Stimulated activated CD8-positive, alpha-beta memory T cell treated with anti-CD3 and anti-CD28 coated beads, Interleukin-7, amount 100 ng/mL, for 1 hour (primary cell): ENCODE measurements at places on chromosomes 4 and X.

DNA sequence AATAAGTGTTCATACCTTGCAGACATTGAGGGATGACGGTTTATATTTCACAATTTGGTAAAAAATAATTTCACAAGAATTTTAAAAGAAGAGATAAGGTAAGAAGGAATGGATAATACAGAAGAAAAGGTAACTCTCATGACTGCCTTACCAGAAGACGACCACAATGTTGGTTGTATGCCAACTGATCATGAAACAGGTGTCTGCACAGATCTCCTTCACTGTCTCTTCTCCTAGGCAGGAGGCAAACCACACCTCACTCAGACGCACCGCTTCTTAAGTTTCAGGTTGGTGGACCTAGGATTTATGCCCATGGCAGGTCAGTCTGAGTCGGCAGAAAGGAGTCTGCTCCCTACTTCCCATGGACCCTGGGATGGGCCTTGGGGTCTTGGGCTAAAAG is 177.2 kb downstream of the VSIG4 start:
- DNase-seq: no peak

GRCh38 chr4:14926368-14926767 is 75.9 kb upstream of the CPEB2 start:
- DNase-seq: no peak

DNA sequence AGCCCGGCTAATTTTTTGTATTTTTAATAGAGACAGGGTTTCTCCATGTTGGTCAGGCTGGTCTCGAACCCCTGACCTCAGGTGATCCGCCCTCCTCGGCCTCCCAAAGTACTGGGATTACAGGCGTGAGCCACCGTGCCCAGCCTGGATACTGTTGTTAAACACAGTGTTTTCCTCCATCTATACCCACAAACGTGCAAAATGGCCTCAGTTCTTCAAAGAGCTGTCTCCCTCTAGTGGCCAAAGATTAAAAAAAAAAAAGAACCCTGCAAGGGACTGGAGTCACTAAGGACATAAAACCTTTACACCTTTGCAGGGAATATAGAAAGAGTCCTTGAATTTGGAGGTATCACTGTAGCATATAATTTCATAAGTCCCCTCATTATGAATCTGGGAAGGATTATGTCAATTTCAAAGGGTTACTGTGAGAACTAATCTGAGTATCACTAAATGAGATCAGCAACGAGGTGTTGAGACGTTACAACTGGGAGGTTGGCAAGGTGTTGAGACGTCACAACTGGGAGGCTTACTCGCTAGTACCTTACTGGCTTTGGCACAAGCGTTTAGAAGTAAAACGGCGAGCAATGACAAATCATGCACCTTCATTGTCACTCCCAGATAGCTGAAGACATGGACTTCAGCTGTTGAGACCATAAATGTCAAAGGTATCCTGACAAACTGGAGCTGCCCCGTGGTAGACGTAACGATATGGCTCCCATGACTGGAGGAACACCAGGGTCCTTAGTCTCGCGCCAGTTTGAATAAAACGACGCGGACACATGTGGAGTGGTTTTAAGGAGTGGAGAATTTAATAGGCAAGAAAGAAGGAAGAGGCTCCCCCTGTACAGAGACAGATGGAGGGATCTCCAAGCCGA is 33.4 kb upstream of the ENPP6 start:
- DNase-seq: no peak

GRCh38 chrX:94524867-94525266 is 850.9 kb downstream of the FAM133A start:
- DNase-seq: no peak

GRCh38 chr4:75919920-75920319 is 17.7 kb upstream of the PPEF2 start:
- DNase-seq: no peak

GRCh38 chrX:74923942-74924448 is 1.3 kb downstream of the NEXMIF start:
- DNase-seq: no peak

- no peak for DNase-seq
Observed at GRCh38 chr4:56902703-56903102, 5.0 kb upstream of the REST start.

GRCh38 chr4:76803522-76803921 is 94.4 kb downstream of the SOWAHB start:
- no peak for DNase-seq

DNA sequence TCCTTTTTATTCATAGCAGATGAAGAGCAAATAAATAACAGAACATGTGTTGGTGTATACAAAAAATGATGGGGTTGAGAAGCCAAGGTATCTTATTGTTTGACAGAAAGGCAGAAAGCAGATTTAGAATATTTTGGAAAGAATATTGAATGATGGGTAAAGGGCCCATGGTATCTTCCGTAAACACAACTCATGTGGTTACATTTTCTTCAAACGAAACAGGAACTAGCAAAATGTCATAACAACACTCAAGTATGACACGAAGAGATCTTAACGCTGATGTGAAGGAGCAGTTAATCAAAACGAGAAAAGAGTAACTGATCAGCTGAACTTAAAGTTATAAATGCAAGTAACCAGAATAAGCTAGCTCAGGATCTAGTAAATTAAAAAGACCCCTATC is 195.7 kb upstream of the GK2 start:
- DNase-seq: no peak

- DNase-seq: no peak
Observed at GRCh38 chrX:14694611-14695010, 165.3 kb downstream of the GLRA2 start.

GRCh38 chr4:148283665-148284064 is 158.5 kb downstream of the NR3C2 start:
- DNase-seq: no peak

GRCh38 chr4:123545667-123546572 is 149.3 kb downstream of the SPRY1 start:
- DNase-seq: no peak

GRCh38 chr4:54090804-54091623 is 8.9 kb upstream of the GSX2 start:
- DNase-seq: no peak

DNA sequence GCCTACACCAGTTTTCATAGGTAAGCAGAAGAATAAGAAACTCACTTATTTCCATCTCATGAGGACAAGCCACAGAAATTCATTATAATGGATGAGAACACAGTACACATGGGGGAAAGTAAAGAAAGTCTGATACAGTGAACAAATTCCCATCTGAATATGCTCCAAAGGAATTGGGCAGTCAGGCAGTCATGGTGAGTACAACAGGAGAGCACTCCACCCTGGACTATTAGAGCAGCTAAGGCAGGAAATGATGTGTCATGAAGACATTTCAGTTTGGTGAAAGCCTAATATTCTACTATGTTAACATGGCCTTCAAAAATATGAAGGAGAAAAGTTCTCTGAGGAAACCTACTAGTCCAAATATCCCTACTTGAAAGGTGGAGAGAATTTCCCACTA is 92.0 kb upstream of the PRDX4 start:
- no peak for DNase-seq

- no peak for DNase-seq
Observed at GRCh38 chr4:37126051-37126450, 118.5 kb upstream of the NWD2 start.

- DNase-seq: no peak
Observed at GRCh38 chrX:13376857-13377549, 57.1 kb upstream of the ATXN3L start.

DNA sequence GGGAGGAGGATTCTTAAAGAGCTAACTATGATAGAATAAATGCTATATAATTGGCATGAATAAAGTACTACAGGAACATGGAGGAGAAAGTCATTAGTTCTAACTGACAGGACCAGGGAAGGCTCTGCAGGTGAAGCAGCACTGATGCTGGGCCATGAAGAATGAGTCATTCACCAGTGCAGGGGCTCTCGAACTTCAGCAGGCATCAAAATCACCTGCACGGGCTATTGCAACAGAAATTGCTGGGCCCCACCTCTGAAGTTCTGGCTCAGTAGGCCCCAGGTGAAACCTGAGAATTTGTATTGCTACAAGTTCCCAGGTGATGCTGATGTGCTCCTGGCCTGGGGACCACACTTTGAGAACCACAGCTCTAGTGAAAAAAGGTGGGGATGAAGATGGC is 33.7 kb downstream of the TMEM150C start:
- DNase-seq: no peak

DNA sequence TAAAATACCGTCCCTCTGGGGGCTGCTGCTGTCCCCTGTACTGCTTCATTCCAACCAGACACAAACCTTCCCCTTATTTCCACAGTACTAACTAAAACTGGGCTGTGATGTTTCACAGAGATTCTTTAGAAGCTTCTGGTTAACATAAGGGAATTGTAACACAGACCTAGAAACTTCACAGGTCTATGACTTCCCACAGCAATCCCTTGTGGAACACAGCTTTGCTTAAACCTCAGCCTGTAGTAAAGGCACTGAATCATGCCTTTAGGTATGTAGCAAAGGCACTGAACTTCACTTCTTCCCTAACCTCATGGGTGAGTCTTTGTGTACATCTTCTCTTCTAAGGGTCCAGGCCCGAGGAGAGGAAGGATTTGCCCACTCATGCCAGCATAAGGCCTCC is 49.4 kb downstream of the SPINK2 start:
- DNase-seq: no peak

DNA sequence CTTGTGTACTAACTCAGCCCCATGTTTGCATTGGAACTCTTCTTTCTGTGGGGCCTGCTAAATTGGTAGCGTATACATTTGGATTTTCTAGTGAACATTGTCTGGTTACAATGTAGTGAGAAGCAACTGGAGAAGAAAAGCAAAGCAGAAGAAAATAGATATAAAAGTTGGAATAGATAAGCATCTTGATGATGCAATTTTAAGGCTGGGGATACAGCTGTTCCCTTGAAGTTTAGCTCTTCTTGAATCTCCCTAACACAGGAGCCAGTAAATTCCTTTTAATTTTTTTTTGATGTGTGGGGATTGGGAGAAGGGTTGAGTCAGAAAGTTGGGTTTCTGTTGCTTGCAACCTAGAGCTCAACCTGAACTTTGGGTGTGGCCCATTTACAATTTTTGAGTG is 308.1 kb downstream of the STIM2 start:
- no peak for DNase-seq

DNA sequence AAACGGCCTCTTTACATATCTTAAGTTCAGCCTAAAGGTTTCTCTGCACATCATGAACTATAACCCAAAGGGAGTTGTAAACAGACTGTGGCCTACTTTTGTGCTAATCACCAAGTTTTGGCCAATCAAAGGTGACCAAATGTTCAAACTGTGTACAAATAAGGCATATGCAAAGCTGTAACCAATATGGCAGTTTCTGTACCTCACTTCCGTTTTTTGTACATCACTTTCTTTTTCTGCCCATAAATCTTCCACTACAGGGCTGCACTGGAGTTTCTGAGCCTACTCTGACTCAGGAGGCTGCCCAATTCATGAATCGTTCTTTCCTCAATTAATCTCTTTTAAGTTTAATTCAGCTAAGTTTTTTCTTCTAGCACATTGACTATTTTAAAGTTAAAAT is 318.7 kb downstream of the SLC7A11 start:
- DNase-seq: no peak
